SW 1271 (cell line): ENCODE measurements at places on chromosomes 16 and 17.

GRCh38 chr17:50044483-50044882 is 11.4 kb upstream of the ITGA3 start:
- DNase-seq, result no peak

DNA sequence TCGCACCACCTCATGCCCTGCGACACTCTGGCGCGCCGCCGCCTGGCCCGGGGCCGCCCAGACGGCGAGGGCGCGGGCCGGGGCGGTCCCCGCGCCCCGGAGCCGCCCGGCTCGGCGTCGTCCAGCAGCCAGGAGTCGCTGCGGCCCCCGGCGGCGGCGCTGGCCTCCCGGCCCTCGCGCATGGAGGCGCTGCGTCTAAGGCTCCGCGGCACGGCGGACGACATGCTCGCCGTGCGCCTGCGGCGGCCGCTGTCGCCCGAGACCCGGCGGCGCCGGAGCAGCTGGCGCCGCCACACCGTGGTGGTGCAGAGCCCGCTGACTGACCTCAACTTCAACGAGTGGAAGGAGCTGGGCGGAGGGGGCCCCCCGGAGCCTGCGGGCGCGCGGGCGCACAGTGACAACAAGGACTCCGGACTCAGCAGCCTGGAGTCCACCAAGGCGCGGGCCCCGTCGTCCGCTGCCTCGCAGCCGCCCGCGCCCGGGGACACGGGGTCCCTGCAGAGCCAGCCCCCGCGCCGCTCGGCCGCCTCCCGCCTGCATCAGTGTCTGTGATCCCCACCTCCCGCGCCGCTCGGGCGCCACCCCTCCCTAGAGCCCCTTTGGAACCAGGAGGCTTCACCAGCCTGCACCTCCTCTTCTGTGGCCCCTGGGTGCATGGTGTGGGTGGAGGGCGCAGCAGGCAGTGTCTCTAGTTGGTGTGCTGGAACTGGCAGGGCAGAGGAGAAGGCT is 82.3 kb downstream of the ARHGAP23 start:
- no peak for DNase-seq

DNA sequence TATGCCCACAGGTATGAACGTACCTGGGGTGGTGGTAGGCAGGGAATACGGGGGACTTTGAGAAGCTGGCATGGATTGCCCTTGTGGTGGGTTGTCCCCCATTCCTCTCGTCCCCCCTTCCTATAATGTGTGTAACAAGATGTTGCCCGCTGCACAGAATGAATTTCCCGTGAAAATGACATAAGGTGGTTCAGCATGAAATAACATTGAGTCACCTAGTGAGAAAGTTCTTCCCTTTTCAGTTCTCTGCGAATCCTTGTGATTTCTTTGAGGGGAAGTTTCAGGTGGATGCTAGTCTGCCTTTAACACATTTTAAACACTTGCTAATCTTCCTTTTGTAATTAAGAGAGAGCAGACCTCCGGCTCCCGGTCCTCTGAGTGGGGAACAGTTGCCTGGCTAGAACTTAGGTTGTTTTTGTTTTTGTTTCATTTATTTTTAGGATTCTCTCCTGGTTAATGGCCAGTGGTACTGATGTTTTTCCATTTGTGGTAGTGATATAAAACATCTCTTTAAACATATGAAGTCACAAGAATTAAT is 58.9 kb downstream of the RAP1GAP2 start:
- no peak for DNase-seq

DNA sequence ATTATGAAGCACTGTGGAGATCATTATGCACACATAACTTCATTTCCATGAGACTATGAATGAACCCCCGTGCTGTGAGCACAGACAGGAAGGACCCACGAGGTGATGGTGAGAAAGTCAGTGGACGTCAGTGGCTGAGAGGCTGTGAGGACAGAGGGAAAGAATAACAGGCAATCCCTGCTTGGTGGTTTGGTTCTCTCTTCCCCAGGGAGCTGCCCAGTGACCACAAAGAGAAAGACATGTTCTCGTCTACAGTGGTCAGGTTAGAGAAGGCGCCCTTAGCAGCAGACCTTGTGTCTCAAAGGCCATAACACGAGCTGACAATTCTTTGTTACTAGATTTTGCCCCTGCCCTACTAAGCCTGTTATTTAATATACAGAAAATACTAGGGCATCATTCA is 609.2 kb downstream of the TOX3 start:
- DNase-seq, result no peak

DNA sequence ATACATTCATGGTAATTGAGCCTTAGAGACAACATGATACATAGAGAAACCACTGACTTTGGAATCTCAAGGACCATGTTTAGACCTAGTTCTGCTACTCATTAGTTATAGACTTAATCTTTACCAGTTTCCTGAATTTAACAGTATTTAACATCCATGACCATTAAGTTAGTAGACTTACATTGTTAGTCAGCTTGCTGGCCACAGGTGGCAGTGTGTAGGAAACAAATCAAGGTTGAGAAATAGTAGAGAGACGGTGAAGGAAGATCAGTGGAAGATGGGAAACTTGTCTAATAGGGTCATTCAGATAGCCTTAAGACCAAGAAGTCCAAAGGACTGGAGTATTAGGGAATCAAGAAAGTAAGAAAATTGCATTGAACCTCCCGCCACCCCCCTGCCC is 31.0 kb downstream of the OMG start:
- DNase-seq, result peak; percentile 23

GRCh38 chr17:47009759-47010594 is 30.9 kb upstream of the RPRML start:
- no peak for DNase-seq

DNA sequence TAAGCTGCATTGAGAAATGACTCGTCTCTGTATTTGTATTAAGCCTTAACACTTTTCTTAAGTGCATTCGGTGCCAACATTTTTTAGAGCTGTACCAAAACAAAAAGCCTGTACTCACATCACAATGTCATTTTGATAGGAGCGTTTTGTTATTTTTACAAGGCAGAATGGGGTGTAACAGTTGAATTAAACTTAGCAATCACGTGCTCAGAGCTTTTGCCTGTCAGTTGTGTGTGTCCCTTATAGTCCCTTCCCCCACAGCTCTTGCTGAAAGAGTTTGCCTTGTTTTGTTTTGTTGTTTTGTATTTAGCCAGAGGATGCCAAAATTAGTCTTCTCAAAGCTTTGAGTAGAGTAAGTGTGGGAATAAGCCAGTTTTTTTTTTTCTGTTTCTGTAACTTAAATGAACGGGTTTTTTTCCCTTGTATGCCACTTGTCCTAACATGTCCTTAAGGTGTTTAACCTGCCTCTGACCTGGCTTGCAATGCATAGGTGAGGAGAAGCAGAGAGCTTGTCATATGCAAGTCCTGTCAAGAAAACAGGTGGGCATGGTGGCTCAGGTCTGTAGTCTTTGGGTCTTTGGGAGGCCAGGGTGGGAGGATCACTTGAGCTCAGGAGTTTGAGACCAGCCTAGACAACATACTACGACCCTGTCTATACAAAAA is 4.6 kb upstream of the MAPK8IP3 start:
- no peak for DNase-seq

DNA sequence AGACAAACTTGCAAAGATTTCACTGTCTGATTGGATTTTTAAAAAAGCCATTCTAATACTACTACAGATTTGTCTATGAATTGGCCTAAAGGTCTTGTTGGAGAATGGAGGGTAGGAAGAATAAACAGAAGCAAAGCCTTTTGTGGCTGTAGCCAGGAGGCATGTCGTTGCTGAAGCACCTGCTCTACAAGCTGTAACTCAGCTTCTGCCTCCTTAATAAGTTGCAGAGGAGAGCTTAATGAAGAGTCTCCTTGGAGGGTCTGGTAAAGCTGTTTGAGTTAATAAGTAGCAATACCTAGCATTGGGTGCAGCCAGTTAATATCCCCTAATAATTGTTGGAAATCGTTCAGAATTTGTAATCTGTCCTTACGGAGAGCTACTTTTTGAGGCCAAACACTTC is 10.0 kb upstream of the ZNF689 start:
- DNase-seq, result no peak

GRCh38 chr17:69574257-69575197 is 160.0 kb downstream of the MAP2K6 start:
- DNase-seq, result no peak

DNA sequence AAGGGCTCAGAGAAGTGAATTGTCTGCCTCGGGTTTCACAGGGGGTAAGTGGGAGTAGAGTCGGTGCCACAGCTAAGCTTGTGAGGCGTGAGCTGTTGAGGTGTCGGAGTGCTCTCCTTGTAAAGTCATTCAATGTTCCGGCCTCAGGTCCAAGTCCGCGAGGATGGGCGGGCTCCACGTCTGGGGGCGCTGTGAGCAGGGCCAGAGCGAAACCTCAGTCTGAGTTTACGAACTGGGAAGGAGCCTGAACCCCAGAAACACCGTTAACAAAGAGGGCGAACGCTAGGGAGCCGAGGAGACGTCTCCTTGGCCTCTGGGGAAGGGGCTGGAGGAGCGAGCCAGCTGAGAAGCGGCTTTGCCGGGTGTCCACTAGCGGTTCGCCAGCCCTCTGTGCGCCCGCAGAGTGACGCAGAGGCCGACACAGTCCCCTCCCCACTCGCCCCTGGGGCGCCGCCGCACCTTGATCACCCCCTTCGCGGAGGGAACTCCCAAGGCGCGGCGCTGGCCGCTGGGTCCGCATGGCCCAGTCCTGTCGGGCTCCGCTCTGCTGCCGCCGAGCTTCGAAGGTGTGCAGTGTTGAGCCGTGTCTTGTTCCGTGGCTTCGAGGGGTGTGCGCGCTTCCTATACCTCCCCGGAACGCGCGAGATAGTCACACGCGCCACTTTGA is 4.9 kb downstream of the IRX3 start:
- DNase-seq, result no peak

- no peak for DNase-seq
These were observed 981 bp upstream of the DUXB start for GRCh38 chr16:75702242-75702641.

DNA sequence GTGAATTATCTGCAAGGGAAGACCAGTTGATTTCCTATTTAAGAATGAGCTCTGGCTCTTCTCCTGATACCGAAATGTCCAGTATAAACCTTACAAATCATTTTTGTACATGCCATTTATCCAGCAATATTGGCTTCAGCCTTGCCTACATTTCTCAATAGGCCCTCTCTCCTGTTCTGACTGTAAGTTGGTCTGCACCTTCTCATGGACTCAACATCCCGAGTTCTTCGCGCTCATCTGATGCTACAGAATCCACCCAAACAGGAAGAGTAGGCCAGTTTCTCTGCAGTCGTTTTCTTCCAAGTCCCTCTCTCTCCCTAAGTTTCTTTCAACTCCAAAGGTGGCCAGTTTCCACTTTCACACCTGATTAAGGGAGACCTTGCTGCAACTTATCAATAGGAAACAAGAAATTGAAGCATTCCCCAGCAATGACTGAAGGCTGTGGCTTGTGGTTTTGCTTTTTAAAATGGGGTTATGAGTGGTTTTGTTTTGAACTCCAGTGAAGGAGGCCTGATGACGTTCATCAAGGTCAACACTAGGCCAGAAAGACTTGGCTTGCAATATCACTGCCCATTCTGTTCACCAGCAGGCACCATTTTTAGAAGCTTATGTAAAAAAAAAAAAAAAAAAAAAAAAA is 383.0 kb downstream of the MAF start:
- no peak for DNase-seq

DNA sequence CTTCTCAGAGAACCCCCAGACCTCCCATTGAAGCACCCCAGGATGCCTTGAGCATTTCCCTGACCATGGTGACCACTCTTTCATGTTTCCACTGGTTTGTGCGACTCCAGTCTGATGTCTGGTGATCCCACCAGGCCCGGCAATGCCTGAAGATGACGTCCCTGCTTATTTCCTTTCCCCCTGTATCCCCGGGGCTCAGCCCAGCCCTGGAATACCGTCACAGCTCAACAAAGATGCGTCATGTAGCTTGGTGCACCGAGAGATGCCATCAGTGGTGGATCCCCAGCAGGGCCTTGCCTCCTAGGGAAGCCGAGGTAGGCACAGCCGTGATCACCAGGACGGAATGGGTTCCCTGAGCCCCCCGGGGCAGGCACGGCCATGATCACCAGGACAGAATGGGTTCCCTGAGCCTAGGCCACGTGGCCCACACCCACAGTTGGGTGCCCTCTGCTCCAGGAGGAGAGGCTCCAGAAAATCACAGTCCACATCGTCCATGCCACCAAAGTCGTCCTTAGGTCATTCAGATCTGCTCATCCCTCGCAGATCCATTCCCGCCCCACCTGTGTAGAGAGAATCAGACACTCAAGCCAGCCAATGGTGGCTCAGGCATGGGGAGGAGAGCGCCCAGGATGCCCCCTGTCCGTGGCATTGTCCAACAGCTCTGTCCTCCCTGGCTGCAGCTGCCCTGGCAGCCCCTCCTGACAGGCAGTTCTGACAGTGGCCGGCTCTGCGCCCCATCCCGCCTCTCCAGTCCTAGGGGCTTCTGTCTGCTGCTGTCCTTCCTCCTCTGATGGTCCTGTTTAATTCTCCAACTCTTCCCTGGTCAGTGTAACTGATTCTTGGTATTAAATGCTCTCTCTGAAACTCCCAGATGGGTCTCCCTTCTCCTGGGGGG is 261.1 kb downstream of the RBFOX3 start:
- no peak for DNase-seq

DNA sequence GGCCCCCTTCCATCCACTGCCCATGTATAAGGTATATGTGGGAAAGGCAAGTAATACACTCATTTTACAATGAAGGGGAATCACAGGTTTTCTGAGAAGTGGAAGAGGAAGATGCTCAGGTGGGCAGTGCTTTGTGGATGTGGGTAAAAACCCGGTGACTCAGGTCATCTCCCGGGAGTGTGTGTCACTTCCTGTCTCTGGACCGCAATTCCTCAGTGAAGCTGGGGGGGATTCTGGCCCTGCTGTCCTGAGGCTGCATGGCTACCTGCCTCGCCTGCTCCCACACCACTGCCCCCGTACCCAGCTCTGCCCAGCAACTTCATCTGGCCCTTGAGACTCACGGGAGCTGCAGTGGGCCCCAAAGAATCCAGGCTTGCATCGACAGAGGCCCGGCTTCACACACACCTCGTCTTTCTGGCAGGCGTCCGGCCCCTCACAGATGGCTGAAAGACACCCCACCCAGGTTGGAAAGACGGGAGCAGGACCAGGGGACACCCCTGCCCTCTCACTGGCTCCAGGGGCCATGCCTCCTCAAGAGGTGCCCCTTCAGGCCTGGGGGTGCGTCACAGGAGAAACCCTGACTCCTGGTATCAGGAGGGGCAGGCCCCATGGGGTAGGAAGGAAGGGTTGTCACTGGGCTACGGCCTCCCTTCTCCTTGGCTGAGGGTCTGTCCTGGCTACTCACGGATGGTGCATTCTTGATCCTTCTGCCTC is 882 bp downstream of the SCARF1 start:
- DNase-seq, result peak; percentile 32
